ENCODE measurements at places on chromosomes 4 and X.

DNA sequence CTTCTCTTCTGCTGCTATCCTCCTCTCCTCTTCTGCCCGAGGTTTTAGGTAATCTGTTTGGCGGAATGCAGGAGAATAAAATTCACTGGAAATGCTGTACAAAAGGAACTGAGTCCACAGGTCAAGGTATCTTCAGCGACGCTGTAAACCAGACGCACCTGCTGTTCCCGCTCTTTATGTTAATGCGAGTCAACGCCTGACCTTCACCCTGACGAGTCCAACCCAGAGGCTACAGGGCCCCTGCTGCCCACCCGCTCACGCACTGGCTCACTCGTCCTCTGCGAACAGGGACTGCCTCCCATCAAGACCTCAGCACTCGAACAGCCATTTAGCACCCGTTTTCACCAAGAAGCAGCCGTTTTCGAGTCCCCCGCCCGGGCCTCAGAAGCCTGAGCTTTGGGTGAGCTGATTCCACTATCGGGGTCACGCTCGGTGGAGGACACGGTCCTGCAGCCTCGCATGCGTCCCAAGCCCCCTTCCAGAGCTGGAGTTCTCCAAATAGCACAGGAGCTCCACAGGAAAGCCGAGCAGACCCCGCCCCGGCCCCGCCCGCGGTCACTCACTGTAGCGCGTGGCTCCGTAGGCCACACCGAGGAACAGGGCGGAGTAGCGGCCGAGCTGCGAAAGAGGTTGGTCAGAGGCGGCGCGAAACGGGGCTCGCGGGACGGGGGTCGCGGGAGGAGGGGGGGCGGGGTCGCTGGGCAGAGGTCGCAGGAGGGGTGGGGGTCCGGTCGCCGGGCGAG lies 556 bp downstream of the ATP5ME start:
- DNase-seq = no peak

- DNase-seq = no peak
Observed at GRCh38 chrX:87663421-87663820, 145.8 kb downstream of the KLHL4 start.

GRCh38 chr4:140097572-140097971 lies 56.4 kb downstream of the MAML3 start:
- no peak for DNase-seq

DNA sequence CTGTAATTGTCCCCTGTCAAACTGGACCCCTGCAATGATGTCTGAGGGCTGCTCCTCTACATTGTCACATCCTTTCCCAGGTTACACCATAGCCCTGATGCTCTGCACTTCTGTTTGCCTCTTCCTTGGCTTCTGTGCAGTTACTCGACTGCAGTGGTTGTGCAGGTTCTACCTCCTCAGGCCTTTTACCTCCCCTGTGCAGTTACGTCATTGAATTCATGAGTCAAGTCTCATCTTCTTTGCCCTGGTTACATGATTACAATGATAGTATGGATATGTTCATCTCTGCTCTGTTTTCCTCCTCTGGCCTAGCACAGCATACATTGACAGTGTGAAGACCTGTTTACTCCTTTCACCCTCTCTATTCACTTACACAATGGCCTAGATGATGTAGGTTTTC lies 83.2 kb downstream of the FAM47B start:
- DNase-seq = no peak

DNA sequence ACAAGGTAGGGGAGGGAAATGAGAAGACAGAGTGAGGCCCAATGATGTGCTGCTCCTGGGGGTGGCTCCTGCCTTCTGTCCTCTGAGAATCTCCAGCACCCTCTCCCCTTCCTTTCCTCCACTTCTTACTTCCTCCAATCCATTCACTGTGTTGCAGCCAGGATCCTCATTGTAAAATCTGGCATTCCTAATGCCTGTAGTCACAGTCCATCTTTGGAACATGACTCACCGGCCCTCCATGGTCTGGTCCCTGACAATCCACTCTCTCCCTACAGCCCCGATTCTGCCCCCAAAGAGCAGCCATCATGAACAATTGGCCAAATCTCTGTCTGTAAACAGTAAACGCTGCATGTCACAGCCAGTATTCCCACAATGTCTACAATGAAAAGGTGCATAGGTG lies 72.9 kb downstream of the CLNK start:
- no peak for DNase-seq

- no peak for DNase-seq
Observed at GRCh38 chr4:177119021-177119471, 190.6 kb upstream of the NEIL3 start.

DNA sequence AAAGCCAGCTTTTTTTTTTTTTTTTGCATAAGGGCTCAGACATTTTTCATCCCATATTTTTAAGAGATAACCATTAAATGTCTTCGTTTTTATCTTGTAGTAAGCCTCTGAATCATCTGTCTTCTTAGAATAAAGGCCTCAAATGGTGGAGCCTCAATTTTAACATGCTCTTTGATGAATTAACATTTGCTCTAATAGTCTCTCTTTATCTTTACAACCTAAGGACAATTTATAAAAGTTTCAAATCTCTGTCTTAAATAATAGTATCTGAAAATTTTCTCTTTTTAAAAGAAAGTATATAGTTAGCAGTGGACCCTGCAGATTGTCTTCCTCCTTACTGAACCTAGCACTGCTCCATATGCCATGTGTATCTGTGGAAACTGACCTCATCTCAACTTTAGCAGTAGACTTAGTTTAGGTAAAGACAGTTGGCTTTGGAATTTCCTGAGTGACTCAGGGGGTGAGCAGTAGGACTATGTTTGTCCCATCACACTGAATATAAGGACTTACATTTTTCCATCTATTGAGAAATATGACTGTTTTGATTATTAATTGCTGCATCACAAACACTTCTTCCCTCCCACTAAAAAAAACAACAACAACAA lies 1658.0 kb downstream of the STIM2 start:
- no peak for DNase-seq

DNA sequence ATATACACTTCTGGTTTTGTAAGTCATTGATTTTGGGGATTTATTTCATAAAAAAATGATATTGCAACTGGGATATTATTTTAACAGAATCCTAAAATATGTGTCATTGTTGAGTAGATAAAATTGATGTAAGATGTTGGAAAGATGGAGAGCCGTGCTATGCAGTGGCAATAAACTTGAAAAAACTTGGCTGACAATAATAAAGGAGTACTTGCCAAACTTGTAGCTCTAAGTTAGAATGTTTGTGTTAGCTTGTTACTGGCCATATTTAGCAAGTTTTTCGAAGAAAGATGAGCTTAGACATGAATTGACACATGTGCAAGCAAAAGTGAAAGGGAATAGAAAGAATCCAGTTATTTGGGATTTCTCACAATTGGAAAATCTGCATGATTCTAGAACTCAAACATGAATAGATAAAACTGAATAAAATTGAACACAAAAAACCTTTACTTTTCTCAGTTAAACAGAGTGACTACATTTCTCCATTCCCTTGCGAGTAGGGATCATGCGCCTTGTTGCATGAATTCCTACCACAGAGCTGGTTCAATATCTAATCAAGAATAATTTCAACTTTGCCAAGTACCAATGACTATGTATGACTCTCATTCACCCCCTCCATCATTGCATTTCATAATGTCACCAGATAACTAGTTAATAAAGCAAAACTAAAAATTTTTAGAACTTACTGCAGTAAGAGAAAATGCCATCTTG lies 327.8 kb downstream of the CAMK2D start:
- DNase-seq = no peak

GRCh38 chr4:5893004-5893580 lies at the start of gene CRMP1:
CRMP1 (minus strand) TSS chr4:5893086; CDS start chr4:5892969, 117 bp downstream.
- peak; percentile 81 for DNase-seq

GRCh38 chr4:94469221-94469784 lies 17.6 kb downstream of the PDLIM5 start:
- no peak for DNase-seq

DNA sequence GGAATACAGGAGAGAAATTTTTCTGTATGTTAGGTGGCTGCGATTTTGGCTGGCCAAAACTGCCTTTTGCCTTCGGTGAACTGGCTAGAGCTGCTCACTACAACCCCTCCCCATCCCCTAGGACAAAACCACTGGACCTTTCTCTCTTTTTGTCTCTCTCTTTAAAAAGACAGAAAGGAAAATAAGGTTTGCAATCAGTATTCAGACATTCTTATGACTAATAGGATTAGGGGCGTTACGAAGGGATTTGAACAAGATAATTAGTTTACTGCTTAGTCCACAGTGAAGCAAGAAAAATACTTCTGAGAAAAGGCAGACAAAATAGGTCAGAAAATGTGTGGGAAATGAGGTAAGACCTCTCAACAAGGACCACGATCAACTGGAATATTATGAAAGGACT lies 180.4 kb downstream of the SLIT2 start:
- DNase-seq = no peak

DNA sequence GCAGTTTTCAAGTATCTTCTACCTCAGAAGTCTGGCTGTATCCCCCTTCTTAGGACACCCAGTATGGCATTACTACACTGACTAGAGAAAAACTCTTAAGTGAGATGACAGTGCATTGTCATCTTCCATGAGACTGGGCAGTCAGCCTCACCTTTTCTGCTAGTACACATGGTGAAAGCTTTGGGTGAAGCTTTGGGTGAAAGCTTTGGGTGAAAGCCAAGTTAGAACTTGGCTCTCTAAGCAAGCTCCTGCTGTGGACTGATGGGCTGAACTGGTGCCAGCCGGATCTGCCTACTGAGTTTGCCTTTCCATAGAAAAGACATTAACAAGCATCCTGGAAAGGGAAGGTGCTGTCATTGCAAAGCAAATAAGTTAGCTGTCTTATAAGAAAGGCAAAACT lies 8.8 kb downstream of the EPHA5 start:
- DNase-seq = peak; percentile 24

All from WTC11 (cell line).